Fibroblast of skin of abdomen (primary cell): ENCODE measurements at places on chromosomes 3 and 15.
A peak's percentile ranks its signal among the peaks of the same experiment; 100 is the strongest.

DNA sequence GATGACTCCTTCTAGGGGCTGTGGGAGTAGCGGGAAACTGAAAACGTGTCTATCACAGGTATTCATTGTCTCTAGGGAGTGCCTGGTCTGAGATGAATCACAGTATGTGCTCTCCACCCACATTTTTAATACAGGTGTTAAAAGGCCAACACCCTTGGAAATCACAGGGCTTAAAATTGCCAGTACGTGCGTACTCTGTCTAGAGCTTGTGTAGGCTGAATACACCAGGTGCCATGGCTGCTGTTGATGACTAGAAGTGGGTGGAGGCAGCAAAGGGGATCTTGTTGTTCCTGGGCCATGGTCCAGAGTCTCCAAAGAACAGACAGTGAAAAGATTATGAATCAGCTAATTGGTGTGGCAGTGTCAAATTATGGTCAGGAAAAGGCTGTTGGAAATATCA lies 35.1 kb upstream of the P3H2 start:
- no peak for DNase-seq

- DNase-seq, result no peak
These were observed 99.2 kb downstream of the SMAD6 start for GRCh38 chr15:66801266-66801665.

DNA sequence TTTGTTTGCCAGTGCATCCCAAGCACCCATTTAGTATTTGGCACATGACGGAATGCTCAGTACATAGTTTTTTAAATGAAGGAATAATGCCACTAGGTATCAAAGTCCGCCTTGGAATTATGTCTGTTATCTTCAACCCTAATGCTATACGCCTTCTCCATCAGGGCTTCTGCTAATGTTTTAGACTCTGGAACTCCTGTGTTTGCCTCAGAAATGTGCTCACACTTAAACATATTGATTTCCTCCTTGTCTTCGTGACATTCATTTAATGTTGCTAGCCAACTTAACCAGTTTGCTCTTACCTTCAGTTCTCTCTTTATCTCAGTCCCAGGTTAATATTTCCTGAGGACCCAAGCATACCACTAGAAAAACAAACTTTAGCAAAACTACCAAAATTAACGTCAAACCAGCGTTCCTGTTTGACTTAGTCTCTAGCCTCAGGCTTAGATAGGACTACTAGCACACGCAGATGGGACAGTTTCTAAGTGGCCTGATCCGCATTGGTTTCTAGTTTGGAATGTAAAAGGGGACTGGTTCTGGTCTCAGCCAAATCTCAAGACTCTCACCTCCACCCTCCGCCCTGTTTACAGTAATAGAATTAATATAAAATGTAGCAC lies 81.4 kb downstream of the IL1RAP start:
- no peak for DNase-seq

GRCh38 chr3:41717641-41718040 lies 244.3 kb downstream of the ULK4 start:
- DNase-seq, result no peak

- peak; percentile 92 for DNase-seq
These were observed 438.7 kb upstream of the KCNMB2 start for GRCh38 chr3:178097576-178097975.

- no peak for DNase-seq
These were observed 74.9 kb downstream of the DAPK2 start for GRCh38 chr15:63971427-63971805.

- DNase-seq, result peak; percentile 80
These were observed at the start of gene IL20RB for GRCh38 chr3:136957751-136958288. Gene IL20RB, plus strand, starts transcription at chr3:136957983. Its CDS starts 131 bp downstream, at chr3:136958114.

DNA sequence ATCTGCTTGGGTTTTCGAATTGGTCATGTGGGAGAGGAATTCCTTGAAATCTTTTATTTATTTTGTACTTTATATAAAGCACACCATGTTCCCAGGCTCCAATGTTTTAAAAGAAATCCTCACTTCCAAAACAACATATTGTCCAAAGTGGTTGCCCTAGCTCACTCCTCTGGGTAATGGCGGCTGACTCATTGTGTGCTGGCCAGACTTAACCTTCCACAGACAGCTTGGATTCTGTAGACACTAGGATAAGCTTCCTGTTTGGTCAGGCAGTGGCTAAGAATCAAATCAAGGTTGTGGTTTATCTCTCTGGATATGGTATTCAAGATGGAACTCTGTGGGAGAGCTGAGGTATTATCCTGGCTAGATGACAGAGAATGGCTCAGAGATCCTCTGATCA lies 55.8 kb upstream of the FAM98B start:
- DNase-seq, result peak; percentile 99

DNA sequence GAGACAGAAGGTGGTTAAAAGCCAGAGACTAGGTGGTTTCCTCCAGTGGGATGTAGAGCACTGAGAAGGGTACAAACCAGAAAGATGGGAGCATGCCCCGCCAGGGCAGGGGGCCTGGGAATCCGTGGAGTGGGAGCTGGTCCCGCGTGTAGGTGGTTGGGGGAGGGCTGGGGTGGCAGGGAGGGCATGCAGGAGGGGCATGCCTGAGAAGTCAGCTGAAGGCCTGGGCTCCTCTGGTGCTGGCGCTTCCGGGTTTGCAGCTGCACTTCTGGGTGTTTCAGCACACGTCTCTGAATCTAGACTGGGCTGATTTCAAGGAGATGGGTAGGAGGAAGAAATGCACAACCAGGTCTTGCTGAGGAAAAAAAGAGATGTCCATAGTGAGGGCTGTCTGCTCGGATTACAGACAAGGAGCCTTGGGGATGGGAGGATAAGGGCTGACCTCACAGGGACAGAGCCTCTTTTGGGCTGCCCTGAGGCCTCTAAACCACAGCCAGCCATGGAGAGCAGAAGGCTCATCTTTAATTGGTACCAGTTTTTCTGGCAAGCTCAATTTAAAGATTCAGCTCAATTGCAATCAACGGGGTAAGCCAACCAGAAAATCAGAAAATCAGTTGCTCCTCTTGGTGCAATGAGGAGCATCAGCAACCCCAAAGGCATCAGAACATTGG lies 151.9 kb downstream of the FAM43A start:
- no peak for DNase-seq

GRCh38 chr15:67981848-67982247 lies 72.3 kb upstream of the PIAS1 start:
- DNase-seq, result no peak

- DNase-seq, result peak; percentile 82
These were observed 450.4 kb downstream of the MFSD1 start for GRCh38 chr3:159252274-159252673.

- peak; percentile 95 for DNase-seq
These were observed 200.3 kb upstream of the IL12A start for GRCh38 chr3:159788291-159788690.

DNA sequence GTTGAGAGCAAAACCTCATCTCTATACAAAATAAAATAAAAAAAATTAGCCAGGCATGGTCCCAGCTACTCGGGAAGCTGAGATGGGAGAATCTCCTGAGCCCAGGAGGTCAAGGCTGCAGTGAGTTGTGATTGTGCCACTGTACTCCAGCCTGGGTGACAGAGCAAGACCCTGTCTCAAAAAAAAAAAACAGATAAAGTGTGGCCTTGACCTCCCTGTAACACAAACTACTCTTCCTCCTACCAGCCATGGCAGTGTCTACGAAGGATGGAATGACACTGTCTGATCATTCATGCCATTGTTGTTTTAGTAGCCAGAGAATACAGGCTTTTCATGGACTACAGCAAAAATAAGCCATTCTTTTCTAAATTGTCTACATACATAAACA lies 117.1 kb upstream of the IQSEC1 start:
- DNase-seq, result no peak

DNA sequence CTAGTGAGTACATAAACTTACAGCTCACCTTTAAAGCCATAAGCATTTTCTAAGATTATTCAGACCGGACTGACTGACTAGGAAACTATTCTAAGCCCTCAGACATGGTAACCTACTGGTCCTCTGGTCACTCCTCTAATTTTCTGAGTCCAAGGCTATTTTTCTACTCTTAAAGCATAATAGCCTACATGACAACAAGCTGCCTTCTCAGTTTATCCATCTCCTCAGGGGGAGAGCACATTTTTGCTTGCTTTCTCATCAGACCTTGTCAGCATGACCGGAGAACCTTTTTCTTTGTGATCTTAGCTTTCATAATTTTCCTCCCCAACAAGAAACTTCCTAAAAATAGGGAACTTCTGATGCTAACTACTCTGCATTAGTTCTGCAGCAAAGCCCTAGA lies 38.4 kb downstream of the UBP1 start:
- no peak for DNase-seq

GRCh38 chr15:84883466-84883865 lies 996 bp upstream of the SLC28A1 start:
- no peak for DNase-seq

DNA sequence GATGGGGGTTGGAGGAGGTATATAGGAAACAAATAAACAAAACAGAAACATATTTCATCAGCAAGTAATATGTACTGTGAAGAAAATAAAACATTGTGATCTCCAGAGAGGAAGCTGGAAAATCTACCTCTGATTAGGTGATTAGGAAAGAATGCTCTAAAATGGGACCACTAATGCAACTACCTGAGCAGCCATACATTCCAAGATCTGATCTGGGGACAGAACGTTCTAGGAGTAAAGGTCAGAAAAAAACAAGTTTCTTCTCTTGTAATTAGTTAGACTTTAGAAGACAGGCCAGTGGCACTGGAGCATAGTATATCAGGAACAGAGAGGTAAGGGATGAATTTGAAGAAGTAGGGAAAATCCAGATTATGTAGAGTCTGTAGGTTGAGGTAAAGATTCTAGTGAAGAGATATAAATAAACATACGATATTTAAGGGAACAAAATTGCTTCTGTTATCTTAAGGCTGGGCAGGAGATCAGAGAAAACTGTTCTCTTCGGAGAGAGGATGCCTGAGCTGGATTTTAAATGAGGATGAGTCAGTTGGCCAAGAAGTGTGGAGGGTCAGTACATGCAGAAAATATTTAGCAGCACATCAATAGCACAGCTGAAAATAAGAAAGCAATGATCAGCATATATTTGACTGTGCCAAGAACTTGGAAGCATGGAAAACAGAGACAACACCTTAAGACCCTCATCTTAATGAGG lies 429.5 kb downstream of the NLGN1 start:
- DNase-seq, result peak; percentile 45

GRCh38 chr15:58399739-58400138 lies 32.1 kb upstream of the LIPC start:
- DNase-seq, result no peak

DNA sequence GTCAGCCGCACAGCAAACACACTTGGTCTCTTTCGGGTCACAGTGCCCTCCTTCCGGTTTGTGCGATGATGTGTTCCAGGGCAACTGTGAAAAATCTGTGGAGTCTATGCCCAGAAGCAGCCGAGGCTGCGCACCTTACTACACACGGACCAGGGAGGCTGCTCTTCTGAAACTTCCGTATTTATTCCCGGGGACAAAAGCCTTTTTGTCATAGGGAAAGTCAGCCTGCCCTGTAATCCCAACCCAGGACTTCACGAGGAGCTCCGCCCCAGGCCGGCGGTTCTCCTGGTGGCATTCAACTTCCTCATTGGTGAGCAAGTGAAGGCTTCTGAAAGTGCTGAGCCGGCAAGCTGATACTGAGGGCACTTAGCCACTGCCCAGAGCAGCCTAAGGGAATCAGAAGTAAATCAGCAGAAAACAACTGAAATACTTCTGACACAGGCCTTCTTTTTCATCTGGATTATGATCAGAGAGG lies 126.5 kb downstream of the FMN1 start:
- peak; percentile 41 for DNase-seq

DNA sequence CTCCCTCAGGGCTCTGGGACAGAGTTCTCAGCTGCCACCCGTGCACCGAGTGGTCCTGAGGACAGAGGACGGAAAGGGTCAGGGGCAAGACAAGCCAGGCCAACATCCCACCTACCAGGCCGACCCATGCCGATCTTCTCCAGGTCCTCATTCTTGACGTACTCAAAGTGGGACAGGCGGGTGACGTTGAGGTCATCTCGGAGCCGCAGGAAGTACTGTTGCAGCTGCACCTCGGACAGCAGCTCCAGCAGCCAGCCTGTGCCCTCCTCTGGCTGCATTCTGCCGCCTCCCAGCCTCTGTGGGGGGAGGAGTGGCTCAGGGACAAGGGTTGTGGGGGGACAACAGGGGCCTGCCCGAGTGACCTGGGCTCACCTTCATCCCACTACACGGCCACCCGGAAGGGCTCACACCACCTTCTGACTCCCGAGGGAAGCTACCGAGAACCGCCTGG lies 20.0 kb downstream of the TNK2 start:
- DNase-seq, result no peak

DNA sequence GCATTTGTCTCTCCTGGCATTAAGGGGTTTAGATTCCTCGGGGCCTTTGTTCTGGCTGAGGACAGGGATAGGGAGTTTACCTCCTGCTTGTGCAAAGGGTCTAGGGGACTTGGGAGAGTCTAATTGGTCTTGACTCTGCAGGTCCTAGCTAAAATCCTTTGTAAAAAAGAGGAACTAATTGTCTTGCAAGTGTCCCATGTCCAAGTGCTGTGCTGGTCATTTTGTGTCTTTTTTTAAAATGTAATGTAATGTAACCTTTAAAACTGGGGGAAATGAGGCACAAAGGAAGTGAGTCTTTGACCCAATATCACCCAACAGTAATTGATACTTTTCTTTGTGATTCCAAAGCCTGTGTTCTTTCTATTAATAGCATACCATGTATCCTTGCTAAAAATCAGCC lies 14.9 kb upstream of the C3orf80 start:
- DNase-seq, result no peak

GRCh38 chr15:83446904-83447709 lies at the start of gene SH3GL3:
Gene SH3GL3, plus strand, starts transcription at chr15:83447341. Its CDS starts 193 bp downstream, at chr15:83447534.
- DNase-seq, result peak; percentile 76

- peak; percentile 71 for DNase-seq
These were observed 233.7 kb upstream of the ADAMTS9 start for GRCh38 chr3:64921281-64922065.

DNA sequence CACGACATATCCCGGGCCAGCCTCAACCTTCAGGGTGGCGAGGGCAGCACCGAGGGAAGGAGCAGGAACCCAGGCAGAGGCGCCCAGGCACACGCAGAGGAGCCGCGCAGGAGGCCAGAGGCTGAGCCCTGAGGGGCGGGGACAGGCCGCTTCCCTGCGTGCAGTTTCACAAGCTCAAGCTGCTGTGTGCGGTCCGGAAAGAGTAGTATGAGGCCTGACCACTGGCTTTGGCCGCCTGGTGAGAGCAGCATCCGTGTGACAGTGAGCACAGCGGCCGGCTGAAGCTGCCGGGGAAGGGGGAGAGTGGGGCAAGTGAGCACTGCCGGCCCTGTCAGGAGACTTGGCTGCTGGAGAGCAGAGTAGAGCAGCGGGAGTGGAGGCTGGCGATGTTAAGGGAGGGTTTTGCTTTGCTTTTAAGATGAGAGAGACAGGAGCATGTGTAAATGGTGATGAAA lies 8.7 kb downstream of the ZDHHC19 start:
- peak; percentile 16 for DNase-seq
